ENCODE measurements at places on chromosomes 5 and 9.

GRCh38 chr9:109258481-109259302 lies 62.2 kb downstream of the EPB41L4B start:
- DNase-seq, result no peak

GRCh38 chr5:24480952-24481351 lies 163.8 kb downstream of the CDH10 start:
- no peak for DNase-seq

DNA sequence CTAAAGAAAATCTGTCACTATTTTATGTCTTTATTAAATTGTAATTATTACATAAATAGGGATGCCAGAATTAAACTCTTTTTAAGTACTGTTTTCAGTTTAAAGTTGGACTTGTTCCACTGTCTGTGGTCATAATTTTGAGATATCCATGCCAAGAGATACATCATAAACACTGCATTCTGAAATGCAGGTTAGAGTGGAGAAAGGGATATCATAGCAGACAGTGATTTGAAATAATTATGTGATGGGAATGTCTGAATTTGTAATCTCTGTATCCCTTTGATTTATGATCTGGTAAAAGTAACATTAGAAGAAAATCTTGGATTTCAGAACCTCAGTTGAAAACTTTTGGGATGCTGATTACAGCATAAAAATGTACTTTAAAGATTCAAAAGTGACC lies 222.1 kb downstream of the GOLPH3 start:
- DNase-seq, result no peak

DNA sequence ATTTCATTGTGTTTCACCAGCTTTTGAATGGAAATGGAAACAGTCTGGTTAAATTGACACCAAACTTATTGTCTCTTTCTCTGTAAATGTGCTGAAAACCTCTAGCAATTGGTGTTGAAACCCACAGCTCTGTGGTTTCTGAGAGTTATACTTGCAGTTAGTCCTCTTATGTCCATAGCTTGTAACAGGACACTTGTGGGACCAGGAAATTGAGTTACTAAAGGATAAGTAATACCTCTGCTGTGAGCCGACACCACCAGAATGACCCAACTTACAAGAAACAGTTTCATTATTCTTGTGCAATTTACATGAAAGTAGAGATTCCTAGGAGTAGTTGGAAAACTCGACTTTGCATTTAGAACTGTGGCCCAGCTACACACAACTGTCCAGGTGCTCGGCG lies 191.5 kb downstream of the CFAP90 start:
- no peak for DNase-seq

- no peak for DNase-seq
Measured at GRCh38 chr5:74519161-74519571, 121.4 kb downstream of the ENC1 start.

GRCh38 chr9:122261469-122261881 lies 3.2 kb downstream of the RBM18 start:
- no peak for DNase-seq

- no peak for DNase-seq
Measured at GRCh38 chr9:135604437-135605237, 34.7 kb downstream of the GLT6D1 start.

GRCh38 chr9:127283917-127284497 lies 19.4 kb downstream of the GARNL3 start:
- DNase-seq, result no peak

- DNase-seq, result no peak
Measured at GRCh38 chr5:111820072-111820471, 63.1 kb upstream of the NREP start.

All from activated naive CD4-positive, alpha-beta T cell (primary cell).